ENCODE measurements at places on chromosomes 2 and 18.

DNA sequence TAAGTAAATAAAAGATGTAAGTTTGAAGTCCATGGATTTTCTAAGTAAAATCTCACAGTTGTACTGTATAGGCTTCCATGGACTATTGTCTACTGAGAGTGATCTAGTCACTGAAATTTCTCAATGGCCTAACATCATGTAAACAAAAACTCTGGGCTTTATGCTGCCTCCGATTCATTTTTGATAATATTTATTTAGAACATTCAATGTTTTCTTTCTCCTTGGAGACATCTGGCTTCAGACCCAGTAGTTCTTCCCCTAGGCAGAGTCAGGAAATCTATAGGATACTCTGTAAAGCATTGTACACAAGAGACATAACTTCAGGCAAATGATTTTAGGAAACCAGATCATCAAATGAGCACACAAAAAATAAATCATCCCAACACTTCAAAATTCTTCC lies 1208.6 kb upstream of the ZEB2 start:
- no peak for DNase-seq

- DNase-seq = no peak
These were observed 42.8 kb downstream of the TBC1D8 start for GRCh38 chr2:101108357-101108756.

- DNase-seq = no peak
These were observed 2.4 kb downstream of the FARP2 start for GRCh38 chr2:241358470-241358869.

GRCh38 chr2:96993367-96993766 lies 7.0 kb upstream of the FAM178B start:
- DNase-seq = no peak

GRCh38 chr2:84891355-84892010 lies 10.6 kb upstream of the TRABD2A start:
- no peak for DNase-seq

GRCh38 chr2:34174506-34174905 lies 575.4 kb upstream of the FAM98A start:
- DNase-seq = no peak

DNA sequence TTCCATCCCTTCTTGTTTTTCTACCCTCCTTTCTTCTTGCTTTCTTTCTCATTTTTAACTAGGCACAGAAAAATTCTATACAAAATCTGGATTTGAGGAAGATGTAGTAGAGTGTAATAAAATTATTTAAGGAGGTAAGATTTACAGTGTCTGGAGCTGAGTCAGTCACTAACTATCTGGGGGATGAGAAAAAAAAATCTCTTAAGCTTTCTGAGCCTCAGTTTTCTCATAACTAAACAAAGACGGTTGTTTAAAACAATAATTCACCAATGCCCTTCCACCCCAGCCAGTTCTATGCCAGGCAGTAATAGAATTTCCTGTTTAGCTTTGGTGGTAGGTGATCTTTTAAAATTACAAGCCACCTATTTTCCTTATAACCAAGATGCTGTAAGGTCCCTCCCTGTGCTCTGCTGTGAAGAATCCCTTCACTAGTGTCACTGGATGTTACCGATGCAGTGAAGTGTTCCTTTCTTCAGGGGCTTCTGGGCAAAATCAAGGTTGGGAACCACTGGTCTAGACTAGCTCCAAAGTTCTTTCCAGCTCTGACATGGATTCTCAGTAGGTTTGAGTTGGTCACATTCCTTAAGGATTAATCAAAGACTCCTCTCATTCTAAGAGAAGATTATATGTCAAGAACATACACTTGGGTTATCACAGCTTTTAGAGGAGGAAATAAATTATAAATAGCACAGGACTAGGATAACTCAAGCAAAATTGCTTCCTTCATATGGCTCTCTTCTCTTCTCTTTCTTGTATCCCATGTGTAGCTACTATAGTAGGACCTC lies 289.0 kb downstream of the CDH2 start:
- DNase-seq = peak; percentile 8

- no peak for DNase-seq
These were observed 171.6 kb downstream of the LDLRAD4 start for GRCh38 chr18:13390196-13390595.

- peak; percentile 19 for DNase-seq
These were observed 39.9 kb upstream of the DARS1 start for GRCh38 chr2:136025057-136025973.

DNA sequence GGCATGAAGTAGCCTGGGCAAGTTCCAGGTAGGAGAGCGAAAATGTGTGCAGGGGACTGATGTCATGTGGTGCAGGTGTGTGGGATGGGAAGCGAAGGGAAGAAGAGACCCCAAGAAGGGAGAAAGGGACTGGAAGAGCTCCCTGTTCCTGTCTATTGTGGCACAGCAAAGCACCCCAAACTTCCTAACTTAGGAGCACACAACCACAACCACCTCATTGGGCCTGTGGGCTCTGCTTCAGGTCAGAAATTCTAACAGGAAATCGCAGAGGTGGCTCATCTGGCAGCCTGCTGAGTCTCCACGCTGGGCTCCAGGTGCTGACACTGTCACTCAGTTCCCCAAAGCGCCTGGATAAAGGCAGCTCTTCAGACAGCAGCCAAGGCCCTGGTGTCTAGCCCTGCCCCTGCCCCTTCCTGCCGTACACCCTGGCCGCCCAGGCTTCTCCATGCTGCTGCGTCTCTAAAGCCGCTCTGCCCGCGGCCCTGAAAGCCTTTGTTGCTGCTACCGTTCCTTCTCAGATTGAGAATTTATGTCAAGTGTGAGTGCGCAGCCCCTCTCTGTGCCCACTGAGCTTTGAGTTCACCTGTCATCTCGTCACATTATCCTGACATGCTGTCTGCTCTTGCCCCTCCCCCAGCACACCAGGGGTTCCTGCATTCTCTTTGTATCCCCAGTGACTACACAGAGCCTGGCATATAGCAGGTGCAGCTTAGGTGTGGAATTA lies 140.2 kb upstream of the BCL2L11 start:
- DNase-seq = no peak

- no peak for DNase-seq
These were observed 165.0 kb downstream of the KLHL29 start for GRCh38 chr2:23549821-23550530.

- no peak for DNase-seq
These were observed 379.1 kb downstream of the MEIS1 start for GRCh38 chr2:66813976-66814375.

- DNase-seq = no peak
These were observed 86.7 kb upstream of the NCKAP5 start for GRCh38 chr2:133654949-133655348.

GRCh38 chr2:25358836-25359235 lies 17.1 kb upstream of the DNMT3A start:
- no peak for DNase-seq

- no peak for DNase-seq
These were observed 662 bp downstream of the ACVR2A start for GRCh38 chr2:147845411-147845971.

DNA sequence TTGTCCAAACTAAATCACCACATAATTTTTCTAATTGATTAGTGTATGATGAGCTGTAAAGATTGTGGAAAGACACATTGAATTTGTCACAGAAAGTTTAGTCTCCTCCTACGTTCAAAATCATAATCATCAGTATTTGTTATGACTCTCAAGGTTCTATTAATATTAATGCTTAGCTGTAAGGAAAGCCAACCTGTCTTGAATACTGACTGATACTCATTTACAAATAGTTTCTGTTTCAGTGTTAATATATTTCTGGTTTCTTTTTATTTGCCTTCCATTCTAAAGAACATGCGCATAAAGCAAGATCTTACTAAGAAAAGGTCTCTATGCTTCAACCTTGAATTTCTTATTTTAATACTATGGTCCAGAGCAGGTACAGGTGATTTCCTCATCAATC lies 55.1 kb downstream of the CPS1 start:
- DNase-seq = no peak

GRCh38 chr2:203059567-203060240 lies 45.0 kb downstream of the NBEAL1 start:
- DNase-seq = no peak

- no peak for DNase-seq
These were observed 404.7 kb upstream of the FAM98A start for GRCh38 chr2:34003795-34004194.

Measured in GM04504 (cell line).